Activated T-helper 9 cell treated with anti-CD3 and anti-CD28 coated beads, Interleukin-2, amount 50 U/mL, for 16 hours (primary cell): ENCODE measurements at places on chromosomes 3 and 15.
A peak's percentile ranks its signal among the peaks of the same experiment; 100 is the strongest.

- DNase-seq = no peak
These were observed 148.4 kb downstream of the TNIK start for GRCh38 chr3:171311784-171312183.

GRCh38 chr15:41691471-41691870 lies 31.3 kb downstream of the MGA start:
- DNase-seq = no peak

DNA sequence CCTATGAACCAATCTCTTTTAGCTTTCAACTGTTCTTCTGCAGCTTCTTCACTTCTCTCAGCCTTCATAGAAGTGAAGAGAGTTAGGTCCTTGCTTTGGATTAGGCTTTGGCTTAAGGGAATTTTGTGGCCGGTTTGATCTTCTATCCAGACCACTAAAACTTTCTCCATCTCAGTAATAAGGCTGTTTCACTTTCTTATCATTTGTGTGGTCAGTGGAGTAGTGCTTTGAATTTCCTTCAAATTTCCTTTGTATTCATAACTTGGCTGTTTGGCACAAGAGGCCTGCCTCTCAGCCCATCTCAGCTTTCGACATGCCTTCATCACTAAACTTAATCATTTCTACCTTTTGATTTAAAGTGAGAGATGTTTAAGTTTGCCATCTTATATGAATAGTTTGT lies 21.7 kb downstream of the DZIP1L start:
- no peak for DNase-seq

DNA sequence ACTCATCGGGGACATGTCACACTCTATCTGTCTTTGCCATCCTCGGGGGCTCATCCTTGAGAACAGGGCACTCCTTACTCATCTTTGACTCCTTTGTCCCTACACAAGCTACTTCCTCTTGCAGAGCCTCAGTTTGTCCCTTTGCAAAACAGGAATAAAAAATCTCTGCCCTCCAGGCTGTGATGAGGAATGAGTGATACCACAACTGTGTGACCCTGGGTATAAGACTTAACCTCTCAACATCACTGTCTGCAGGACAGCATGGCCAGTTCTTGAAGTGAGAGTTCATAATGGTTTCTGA lies 48.5 kb downstream of the IQSEC1 start:
- DNase-seq = no peak

- no peak for DNase-seq
These were observed 46.2 kb downstream of the CTDSPL start for GRCh38 chr3:37907906-37908305.

DNA sequence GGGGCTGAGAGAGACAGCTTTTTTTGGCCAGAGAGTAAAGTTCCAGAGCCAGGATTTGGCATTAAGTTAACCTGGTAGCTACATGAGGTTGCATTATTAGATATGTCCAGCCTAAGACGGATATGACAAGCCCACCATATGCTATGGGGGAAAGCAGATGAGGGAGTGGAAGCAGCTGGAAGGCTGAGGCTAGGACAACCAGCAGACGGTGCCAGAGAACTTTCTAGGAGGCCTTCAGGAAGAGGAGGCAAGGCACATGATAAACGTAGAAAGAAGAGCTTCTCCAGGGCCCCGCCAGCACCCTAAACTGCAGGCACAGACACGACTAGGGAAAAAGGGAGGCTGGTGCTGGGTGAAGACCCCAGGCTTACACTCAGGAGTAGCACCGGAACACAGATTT lies 87.0 kb downstream of the CTNNB1 start:
- no peak for DNase-seq

GRCh38 chr15:35450492-35450891 lies 95.5 kb downstream of the DPH6 start:
- no peak for DNase-seq

GRCh38 chr3:4939276-4939675 lies 40.0 kb upstream of the BHLHE40 start:
- DNase-seq = no peak

GRCh38 chr3:71926262-71926600 lies 141.3 kb upstream of the PROK2 start:
- DNase-seq = no peak

- no peak for DNase-seq
These were observed 1.1 kb upstream of the DENND4A start for GRCh38 chr15:65792988-65793817.

- no peak for DNase-seq
These were observed 28.1 kb downstream of the MCF2L2 start for GRCh38 chr3:183400352-183400751.

GRCh38 chr3:122890077-122890719 lies 95.3 kb downstream of the SLC49A4 start:
- no peak for DNase-seq

- no peak for DNase-seq
These were observed 31.9 kb downstream of the SMAD6 start for GRCh38 chr15:66733976-66734375.

DNA sequence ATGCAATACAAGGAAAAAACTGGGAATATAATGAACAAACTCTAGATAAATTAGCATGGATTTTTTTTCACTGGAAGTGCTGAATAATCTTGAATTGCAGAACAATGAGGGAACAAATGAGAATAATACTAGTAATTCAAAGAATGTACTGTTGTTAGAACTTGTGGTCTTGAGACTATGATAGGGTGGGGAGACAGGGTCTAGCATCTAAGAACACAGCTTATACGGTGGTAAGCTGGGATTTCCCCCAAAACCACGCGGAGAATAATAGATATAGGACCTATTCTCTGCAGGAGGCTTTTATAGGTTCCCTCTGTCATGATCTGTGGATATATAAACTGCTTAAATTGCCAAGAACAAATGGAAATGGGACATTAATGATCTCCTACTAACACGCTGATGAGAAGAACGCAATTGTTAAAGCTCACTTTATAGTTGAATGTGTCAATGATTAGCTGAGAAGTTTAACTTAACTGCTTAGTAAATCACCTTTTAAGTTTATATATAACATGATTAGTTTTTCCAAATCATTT lies 692.3 kb downstream of the ZPLD1 start:
- DNase-seq = no peak

DNA sequence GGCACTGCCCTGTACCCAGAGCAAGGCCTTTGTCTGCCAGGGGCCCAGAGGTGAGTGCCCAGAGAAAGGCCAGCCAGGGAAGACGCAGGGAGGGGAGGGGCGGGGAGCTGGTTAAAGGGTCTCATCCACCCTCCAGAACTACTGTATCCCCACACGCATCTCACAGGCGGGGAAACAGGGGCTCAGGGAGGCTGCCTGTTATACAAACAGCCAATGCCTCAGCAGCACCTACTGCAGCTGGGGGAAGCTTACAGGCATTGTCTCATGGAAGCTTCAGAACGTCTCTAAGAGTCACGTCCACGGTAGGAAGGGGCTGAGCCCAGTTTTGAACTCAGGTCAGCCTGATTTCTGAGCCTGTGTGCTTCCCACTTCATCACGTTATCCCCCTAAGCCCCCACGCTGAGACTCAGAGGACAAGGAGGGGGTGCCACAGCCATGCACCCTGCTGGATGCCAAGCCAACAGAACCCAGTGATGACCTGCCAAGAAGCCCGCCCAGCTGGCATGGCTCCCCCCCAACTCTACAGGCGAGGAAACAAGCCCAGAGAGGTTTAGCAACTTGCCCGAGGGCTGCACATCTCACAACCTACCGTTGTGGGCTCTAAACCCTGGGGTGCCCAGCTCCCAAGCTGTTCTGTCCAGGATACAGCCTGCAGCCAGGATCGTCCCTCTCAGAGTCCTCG lies 54.5 kb downstream of the IQSEC1 start:
- DNase-seq = no peak

DNA sequence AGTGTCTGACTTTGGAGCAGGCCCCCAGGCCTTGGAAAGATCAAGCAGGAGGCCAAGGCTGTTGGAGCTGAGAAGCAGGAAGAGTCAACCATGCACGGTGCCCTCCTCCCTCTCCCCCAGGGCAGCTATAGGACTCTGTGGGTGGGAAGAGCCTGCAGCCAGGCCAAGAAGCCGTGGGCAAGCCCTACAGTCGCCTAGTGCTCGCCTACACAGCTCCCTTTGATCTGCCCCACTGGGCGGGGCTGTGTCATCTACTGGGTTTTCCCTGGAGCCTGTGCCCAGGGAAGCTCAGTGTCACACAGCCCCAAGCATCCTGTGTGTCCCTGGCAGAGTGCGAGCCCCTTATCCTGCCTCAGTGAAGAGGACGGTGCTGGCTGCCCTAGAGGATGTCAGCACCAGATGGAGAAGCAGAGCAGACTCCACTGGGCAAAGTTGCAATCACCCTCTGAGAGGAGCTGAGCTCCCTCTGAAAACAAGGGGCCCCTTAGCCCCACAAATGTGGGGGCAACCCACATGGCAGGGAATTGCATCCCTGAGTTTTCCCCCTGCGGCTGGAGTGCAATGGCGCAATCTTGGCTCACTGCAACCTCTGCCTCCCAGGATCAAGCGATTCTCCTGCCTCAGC lies 72.2 kb downstream of the KLF13 start:
- DNase-seq = no peak

- peak; percentile 62 for DNase-seq
These were observed 34.2 kb upstream of the VPS8 start for GRCh38 chr3:184777566-184778356.

GRCh38 chr3:42119561-42120355 lies 28.6 kb downstream of the TRAK1 start:
- no peak for DNase-seq

- no peak for DNase-seq
These were observed 49.5 kb upstream of the SEC13 start for GRCh38 chr3:10370429-10370828.

GRCh38 chr3:63328365-63328764 lies 50.3 kb downstream of the SYNPR start:
- no peak for DNase-seq

GRCh38 chr3:125662675-125663074 lies 67.4 kb upstream of the OSBPL11 start:
- no peak for DNase-seq

DNA sequence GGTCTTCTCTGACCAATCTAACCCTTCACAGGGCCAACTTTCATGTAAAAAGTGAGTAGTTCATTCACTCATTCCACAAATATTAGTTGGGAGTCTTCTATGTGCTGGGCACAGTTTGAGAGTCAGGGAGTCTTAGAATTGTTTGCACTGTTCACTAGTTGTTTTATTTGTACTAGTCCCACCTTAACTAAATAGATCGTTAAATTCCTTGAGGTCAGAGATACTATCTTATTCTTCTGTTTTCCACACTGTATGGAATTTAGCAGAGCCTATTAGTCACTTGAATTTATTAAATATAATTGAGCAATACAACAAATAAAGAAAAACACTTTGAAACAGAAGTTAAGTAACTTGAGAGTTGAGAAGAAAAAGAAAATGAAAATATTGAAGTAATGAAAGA lies 40.8 kb upstream of the SPTSSB start:
- DNase-seq = no peak

DNA sequence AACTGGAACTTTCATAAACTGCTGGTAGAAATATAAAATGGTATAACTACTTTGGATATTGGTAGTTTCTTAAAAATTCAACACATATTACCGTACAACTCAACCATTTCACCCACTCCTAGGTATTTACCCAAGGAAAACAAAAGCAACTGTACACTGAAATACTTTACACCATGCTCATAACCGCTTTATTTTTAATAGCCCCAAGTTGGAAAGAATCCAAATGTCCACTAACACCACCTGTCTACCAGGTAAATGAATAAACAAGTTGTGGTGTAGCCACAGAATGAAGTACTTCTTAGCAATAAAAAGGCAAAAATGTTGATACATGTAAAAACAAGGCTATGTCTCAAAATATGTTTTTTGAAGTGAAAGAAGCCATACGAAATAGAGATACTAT lies 215.9 kb upstream of the PEX5L start:
- no peak for DNase-seq

DNA sequence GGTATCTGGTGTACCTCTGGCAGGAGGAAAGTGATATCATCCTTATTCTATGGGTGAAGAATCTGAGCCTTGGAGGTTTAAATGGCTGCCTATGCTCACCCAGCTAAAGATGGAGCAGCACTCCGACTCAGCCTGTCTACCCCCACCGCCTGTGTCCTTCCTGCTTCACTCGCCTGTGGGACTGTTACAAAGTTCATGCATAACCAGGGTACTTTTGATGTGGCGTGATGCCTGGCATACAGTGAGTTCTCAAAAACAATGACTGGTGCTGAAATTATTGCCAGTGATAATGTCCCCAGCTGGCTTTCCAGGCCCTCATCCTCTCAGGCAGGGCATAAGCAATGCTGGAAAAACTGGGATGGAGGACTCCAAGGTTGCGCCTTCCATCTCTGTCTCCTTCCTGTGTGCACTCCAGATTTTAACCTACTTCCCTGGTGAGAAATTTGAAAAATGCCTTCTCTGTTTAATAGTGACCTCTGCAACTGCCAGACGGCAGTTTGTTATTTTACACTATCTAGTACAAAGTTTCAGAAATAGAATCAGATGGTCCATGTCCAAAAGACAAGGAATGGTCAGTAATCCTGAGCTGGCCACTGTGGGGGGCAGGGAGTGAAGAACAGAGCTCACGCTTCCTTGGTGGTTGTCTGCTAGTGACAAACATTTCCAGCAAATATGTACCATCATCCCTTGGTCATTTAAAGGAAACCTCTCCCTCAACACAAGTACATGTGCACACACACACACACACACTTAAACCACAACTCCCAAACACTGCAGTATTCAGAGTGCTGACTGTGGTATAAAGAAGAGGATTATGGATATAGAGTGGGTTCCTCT lies 86.5 kb upstream of the NMNAT3 start:
- DNase-seq = no peak

DNA sequence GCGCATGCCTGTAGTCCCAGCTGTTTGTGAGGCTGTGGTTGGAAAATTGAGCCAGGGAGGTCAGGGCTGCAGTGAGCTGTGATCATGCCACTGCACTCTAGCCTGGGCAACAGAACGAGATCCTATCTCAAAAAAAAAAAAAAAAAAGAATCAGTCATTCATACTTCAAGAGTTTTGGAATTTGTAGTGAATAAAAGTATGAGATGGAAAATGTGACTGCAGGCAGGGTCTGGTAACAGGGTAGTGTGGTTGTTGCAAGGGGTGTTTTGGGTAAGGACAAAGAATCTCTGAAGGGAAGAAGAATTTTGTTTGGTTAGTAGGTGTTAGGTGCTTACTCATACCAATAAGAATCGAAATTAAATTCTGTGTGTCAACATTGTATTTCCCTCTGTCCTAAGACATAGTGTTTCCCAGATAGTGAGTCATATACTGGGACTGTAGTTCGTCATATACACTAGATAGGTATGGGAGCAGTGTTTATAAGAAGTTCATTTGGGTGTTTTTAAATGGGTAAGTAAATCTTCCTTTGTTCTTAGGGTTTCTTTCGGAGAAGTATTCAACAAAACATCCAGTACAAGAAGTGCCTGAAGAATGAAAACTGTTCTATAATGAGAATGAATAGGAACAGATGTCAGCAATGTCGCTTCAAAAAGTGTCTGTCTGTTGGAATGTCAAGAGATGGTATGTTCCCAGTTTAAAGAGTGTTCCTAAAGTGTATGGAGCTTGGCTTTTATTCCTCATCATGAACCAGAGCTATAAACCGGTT lies 14.2 kb downstream of the NR1D2 start:
- no peak for DNase-seq

- DNase-seq = no peak
These were observed 39.5 kb downstream of the CFAP100 start for GRCh38 chr3:126434264-126434590.

GRCh38 chr15:98648654-98649471 lies 524 bp downstream of the IGF1R start:
- peak; percentile 24 for DNase-seq
